Transverse colon (tissue), 4 donors: ENCODE measurements at places on chromosomes 2 and 18. TPM values are rescaled to one million over a fixed set of nuclear protein-coding genes. Genes with fewer than 3 reads are reported as not detected.

GRCh38 chr18:70037431-70038061 lies 89.9 kb upstream of the CD226 start:
- no peaks in the 10 kb centered on the region for H3K36me3 ChIP-seq
- no peaks in the 10 kb centered on the region for H3K4me1 ChIP-seq
- no peaks in the 10 kb centered on the region for H3K27me3 ChIP-seq
- no peak overlapping the region for H3K27ac ChIP-seq

DNA sequence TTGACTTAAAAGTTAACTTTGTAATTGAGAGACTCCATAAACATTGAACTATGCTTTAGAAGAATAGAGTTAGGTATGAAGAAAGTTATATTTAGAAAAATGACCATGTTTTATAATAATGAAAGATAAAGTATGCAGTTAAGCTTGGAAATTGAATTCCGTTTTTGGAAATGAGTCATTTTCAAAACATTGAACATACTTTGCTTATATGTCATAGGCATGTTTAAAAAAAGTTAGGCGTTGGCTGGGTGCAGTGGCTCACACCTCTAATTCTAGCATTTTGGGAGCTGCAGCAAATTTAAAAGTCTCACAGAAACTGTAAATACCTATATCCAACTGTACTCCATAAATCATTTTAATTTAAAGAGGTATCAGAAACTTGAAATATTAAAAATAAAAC lies 607.4 kb downstream of the CBLN2 start:
- H3K27me3 ChIP-seq: no peaks in the 10 kb centered on the region
- no peak for DNase-seq
- no peak overlapping the region for H3K4me3 ChIP-seq
- no peak overlapping the region for H3K27ac ChIP-seq
- H3K4me1 ChIP-seq: no peaks in the 10 kb centered on the region

- H3K4me3 ChIP-seq: peak overlapping the region; percentile 68
- H3K27ac ChIP-seq: peak overlapping the region; percentile 88
- H3K36me3 ChIP-seq: no peaks in the 10 kb centered on the region
- H3K27me3 ChIP-seq: no peaks in the 10 kb centered on the region
These were observed 559 bp downstream of the TMEM37 start for GRCh38 chr2:119431976-119432850.

DNA sequence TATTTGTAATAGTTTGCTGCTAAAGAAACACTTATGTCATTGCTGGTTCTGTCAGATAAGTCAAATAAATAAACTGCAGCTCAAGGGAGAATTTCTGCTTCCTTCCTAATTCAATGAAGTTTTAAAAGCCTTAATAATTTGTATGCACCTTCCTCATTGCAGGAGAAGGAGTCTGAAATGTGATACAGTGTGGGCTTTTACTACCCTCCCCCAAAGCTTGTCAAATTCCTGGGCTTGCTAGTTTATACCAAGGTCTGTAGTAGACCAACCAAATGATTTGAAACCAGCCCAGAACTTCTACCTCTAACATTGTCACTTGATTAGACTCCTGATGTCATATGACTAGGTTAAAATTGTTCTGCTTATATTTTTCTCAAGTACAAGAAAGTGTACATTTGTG lies 131.8 kb downstream of the DTNA start:
- H3K36me3 ChIP-seq: no peaks in the 10 kb centered on the region
- H3K27me3 ChIP-seq: no peaks in the 10 kb centered on the region
- DNase-seq: no peak

DNA sequence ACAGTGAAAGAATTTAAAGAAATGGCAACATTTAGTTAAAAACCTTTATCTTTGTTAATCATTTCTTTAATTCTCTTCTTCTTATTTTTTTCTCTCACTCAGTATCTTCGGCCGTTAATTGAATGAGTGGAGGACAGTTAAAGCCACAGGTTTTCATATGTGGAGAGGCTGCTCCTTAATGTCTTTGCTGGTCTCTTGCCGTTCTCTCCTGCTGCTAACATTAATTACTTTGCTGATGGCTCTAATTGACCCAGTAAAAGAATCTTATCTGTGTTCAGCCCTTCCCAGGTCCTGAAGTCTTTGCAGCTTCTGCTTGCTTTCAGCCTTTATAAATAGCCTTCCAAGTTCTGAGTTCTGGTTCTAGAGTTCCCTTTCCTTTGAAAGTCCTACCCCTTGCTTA lies 77.1 kb downstream of the ADAM23 start:
- H3K36me3 ChIP-seq: no peaks in the 10 kb centered on the region
- H3K27ac ChIP-seq: no peak overlapping the region
- no peak for DNase-seq
- H3K4me3 ChIP-seq: no peak overlapping the region
- no peaks in the 10 kb centered on the region for H3K27me3 ChIP-seq

DNA sequence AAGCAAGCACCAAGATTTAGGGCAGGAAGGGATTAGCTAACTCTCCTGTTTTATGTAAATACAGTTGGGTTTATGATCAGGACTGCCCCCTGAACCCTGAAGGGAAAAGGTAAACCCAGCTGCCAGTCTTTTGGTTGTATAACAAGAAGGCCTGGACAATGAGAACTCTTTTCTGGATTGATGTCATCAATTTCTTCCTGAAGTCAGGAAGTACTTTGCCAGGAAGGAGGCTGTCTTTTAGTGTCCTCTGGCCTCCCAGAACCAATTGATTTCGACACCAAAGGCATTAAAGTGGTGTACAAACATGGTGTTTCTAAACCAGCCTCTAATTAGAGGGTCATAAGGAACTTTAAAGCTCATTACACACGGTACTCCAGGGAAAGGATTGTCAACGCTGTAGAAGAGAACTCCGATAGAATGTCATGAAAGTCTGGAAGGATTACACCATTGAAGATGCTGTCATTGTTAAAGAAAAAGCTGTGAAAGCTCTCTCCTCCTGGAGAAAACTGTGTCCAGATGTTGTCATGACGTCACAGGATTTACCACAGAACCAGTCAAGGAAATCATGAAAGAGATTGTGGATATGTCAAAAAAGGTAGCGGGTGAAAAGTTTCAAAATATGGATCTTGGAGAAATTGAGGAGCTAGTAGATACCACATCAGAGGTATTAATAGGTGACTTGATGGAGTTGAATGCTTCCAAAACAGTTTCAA lies 78.8 kb downstream of the ANKRD12 start:
- peaks cover 30% of the 10 kb centered on the region for H3K36me3 ChIP-seq
- no peak for DNase-seq
- H3K4me1 ChIP-seq: no peaks in the 10 kb centered on the region
- H3K4me3 ChIP-seq: no peak overlapping the region
- H3K27ac ChIP-seq: no peak overlapping the region

DNA sequence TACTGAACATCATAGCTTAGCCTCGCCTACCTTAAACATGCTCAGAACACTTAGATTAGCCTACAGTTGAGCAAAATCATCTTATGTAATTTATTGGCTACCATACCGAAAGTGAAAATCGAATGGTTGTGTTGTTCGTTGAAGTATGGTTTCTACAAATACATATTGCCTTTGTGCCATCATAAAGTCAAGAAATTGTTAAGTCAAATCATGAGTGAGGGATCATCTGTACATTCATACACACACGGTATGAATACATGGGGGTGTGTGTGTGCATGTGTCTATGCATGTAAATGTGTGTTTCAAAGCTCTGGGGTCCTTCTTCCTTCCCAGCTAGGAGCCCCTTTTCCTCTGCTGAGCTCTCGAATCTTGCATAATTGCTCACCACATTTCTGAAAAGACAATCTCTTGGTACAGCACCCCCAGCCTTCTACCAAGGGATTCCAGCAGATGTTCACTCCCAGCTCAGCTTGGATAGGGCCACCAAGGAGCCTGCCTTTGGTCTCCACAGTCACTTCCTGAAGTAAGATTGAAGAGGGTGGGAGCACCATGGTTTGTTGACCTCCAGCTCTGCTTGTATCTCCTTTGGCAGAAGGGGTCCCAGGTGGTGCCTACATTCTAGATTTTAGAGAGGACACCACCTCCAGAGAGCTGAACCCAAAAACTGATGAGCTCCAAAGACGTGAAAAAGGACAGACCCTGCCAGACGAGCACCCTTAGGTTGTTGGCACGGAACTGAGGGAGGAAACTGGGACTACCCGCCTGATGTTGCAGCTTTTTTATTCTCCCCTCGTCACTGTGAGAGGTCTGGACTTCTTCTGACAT lies 33.2 kb upstream of the CYP1B1 start:
- DNase-seq: no peak
- peaks cover 2% of the 10 kb centered on the region for H3K27me3 ChIP-seq
- H3K4me3 ChIP-seq: no peak overlapping the region
- peaks cover 4% of the 10 kb centered on the region for H3K4me1 ChIP-seq
- no peak overlapping the region for H3K27ac ChIP-seq
- no peaks in the 10 kb centered on the region for H3K36me3 ChIP-seq

Gene ANKRD30BL
- total RNA-seq: not detected
